ENCODE measurements at places on chromosomes 5 and 9. TPM values are rescaled to one million over a fixed set of nuclear protein-coding genes. Genes with fewer than 3 reads are reported as not detected.

SIT1 gene
- total RNA-seq, result 0.25 TPM

EIF4E1B gene
- total RNA-seq, result not detected

HSPA4 gene
- total RNA-seq, result 122 TPM

ACTL7A gene
- not detected for total RNA-seq

DMRTA1 gene
- total RNA-seq, result 0.06 TPM

CDH9 gene
- not detected for total RNA-seq

RAPGEF1 gene
- total RNA-seq, result 16.5 TPM

CCL28 gene
- 1.6 TPM for total RNA-seq

TXNDC8 gene
- total RNA-seq, result not detected

ST8SIA4 gene
- 0.26 TPM for total RNA-seq

AQP7 gene
- 1.8 TPM for total RNA-seq

C9 gene
- 0.25 TPM for total RNA-seq

FST gene
- 95.7 TPM for total RNA-seq

GEMIN5 gene
- 10.8 TPM for total RNA-seq
